NCI-H2081 (cell line): ENCODE measurements at places on chromosomes 5 and 9.

GRCh38 chr9:68979538-68980314, 34.2 kb downstream of the PRKACG start:
- DNase-seq, result peak; percentile 18

- no peak for DNase-seq
Observed at GRCh38 chr9:8362250-8362649, 562.7 kb upstream of the DMAC1 start.

- DNase-seq, result no peak
Observed at GRCh38 chr5:125798307-125798706, 624.9 kb upstream of the GRAMD2B start.

DNA sequence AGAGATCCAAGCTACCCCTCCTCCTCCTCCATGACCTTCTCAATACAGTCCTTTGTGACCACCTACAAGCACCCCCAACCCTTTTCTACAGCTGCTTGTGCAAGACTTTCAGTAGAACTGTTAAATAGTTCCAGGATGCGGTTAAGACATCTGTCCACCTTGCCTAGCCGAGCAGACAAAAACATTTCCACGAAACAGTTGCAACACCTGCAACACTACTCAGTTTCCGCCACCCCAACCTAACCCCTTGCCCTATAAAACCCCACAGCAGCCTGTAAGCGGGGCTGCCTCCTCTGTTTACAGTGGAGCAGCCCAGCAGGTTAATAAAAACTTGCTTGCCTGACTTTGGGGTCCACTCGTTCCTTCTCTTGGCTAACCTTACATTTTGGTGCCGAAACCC, 1803.5 kb upstream of the CDH6 start:
- no peak for DNase-seq
